Central memory CD8-positive, alpha-beta T cell (primary cell): ENCODE measurements at places on chromosomes 16 and 17.

- no peak for DNase-seq
These were observed 7.5 kb downstream of the CFAP97D1 start for GRCh38 chr17:43787728-43788127.

DNA sequence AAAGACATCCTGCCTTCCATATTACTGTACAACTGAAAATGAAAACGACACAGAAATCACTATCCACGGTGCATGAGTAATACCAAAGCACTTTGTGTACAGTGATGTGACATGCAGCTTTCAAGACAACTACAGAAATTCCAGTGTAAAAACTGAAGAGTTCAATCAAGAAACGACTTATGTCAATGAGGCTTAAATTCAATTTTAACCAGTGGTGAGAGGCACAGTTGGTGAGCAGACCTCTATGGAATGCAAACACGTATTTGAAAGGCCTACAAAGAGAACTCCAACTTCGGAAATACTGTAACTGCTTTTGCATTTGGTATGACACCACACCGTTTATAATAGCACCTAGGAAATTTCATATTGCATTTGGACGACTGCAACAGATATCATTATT is 87.6 kb downstream of the USP31 start:
- no peak for DNase-seq

DNA sequence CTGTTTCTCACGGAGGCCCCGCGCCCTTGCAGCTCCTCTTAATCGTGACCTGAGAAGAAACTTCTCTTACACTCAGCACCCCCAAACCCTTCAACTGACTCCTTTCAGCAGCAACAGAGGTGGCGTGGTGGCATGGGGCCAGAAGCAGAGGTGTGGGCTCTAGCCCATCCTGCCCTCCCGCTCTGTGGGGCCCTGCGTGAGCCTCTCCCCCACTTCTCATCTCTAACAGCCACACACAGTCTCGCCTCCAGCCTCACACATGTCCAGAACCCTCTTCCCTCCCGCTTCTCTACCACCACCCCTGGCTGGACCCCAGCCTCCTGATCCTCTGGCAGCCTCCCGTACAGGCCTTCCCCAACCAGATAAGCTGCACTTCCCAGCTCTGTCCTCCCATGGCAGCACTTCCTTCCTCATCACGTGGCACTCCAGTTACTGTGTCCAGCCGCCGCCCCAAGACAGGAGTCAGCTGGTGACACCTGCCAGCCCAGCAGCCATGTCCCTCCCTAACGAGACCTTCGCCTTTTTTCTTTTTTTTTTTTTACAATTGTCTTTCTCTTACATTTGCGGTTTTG is 30.5 kb downstream of the NSMCE1 start:
- no peak for DNase-seq

GRCh38 chr16:47254756-47255155 is 111.0 kb upstream of the NETO2 start:
- DNase-seq: no peak

DNA sequence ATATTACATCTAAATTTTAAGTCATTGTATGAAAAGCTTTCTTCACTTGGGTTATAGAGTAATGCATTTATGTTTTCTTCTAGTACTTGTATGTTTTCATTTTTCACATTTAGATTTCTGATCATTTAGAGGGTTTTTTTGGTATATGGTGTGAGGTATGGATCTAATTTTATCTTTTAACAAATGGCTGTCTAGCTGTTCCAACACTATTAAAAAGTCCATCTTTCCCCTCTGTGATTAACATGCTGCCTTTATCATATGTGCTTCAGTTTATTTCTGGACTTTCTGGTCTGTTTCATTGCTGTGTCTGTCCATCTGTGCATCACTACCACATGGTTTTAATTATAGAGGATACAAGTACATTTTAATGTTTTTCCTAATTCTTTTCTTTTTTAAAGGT is 163.8 kb downstream of the MYO1D start:
- DNase-seq: no peak

DNA sequence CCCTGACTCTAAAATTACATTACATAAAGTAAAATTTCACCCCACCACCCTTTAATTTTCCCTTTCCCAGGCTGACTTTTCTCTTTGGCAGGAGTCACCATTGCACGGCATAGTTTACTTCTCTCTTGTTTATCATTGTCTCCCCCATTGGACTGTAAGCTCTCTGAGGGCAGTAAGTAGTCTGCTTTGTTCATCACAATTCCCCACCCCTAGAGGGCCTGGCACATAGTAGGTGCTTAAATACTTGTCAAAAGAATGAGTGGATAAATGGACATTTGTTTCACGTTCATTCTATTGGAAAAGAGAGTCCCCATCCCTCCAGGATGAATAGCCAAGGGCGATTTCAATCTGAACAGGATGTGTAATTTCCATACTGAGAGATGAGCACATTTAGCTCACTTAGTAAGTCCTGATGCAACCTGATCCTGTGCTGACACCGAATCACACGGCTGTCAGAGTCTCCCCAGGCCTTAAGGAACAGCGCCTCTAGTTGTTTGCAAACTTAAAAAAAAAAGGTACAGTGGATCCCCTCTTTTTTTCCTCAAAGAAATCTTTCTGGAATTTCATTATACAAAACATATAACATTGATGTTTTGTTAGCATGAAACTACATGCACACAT is 54.0 kb downstream of the AKAP1 start:
- DNase-seq: no peak
